ENCODE measurements at places on chromosomes 6 and 20.
A peak's percentile ranks its signal among the peaks of the same experiment; 100 is the strongest.

DNA sequence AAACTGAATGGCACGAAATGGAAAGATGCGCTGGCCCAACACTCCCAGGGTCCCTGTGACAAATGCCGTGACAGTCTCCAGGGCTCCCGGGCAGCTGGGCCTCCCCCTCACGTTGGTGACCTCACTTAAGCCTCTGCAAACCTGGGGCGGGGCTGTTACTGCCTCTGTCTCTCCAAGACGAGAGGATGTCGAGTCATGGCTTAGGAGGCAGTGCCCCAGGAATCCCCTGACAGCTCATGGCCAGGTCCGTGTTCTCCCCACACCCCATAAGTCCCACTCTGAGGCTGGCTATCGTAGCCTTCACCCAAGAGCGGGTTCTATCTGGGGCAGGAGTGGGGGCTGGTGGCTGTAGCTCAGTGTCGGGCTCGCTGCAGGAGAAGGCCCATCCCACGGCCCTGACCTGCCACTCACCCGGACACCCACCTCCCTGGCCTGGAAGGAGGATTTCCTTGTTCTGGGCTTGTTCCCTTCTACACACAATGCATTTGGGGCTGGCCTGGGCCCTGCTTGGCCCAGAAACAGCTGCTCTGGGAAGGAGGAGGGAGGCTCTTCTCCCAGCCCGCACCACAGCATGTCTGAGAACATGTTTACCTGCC, 5.6 kb upstream of the RPS21 start:
- H3K27me3 ChIP-seq = no peaks in the 10 kb centered on the region
- no peak overlapping the region for H3K27ac ChIP-seq
- H3K4me3 ChIP-seq = no peak overlapping the region
- peaks cover 12% of the 10 kb centered on the region for H3K36me3 ChIP-seq
- no peak for ATAC-seq

DNA sequence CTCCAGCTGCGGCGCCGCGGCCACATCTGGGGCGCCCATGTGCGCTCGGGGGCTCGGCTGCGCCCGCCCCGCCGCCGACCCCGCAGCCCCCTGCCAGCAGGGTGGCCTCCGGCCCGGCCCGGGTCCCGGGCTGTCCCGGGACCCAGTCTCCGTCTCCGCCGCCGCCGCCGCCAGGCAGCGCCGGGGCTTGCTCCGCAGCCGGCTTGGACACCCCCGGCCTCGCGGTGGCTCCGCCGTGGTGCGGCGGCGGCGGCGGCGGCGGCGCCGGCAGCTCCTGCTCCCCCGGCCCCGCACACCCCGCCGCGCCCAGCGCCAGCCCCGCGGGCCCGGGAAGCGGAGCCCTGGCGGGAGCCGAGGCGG, 219 bp downstream of the ISM1 start:
- ATAC-seq = peak; percentile 40
- peaks cover 7% of the 10 kb centered on the region for H3K36me3 ChIP-seq
- H3K4me3 ChIP-seq = no peak overlapping the region
- H3K27ac ChIP-seq = no peak overlapping the region
- peaks cover 5% of the 10 kb centered on the region for H3K4me1 ChIP-seq
- H3K27me3 ChIP-seq = peaks cover 28% of the 10 kb centered on the region

- ATAC-seq = no peak
These were observed 31.2 kb downstream of the PLAGL1 start for GRCh38 chr6:143976806-143977349.

DNA sequence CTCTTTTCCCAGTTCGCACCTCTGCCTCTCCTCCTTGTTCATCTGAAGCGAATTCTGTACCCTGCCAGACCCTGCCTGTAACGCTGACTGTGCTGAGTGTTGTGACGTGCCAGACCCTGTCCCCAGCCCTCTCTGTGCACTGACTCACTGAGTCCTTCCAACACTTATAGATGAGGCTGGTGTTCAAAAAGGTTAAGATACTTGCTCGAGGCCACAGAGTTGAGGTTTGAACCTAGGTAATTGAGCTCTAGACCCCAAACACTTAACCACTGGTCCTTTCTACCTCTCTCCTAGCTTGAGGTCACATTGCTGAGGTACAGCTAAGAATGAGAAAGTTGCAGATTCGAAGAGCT, 45.7 kb upstream of the NEDD9 start:
- H3K4me3 ChIP-seq = peak overlapping the region; percentile 82
- no peaks in the 10 kb centered on the region for H3K27me3 ChIP-seq
- H3K4me1 ChIP-seq = peaks cover 43% of the 10 kb centered on the region

DNA sequence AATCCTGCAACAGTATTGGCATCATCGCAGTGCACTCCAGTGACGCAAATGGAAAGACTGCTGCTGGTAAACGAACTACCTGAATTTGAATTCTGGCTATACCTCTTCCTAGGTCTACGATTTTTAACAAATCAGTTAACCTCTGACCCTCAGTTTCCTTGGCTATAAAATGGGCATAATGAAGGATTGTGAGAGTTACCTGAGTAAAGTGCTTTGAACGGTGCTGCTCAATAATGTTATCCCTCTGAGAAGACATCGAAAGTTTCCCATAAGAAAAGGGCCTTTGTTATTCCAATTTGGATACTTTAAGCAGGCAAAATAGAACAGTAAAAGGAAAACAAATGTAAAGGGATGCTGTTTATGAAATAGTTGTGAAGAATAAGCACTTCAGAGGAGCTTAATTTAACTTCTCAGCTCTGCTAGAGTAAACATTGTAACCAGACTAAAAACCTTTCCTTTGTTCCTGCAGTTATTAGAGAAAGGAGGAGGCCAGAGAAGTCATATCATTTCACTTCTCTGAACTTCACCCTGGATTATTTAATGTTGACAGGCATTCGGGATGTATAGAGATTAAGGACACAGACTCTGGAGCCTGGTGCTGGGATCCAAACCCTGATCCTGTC, 5.8 kb downstream of the SGK1 start:
- H3K4me3 ChIP-seq = no peak overlapping the region
- no peak for ATAC-seq
- H3K27ac ChIP-seq = no peak overlapping the region

GRCh38 chr20:42652266-42652665, 537.4 kb downstream of the PTPRT start:
- ATAC-seq = no peak
- no peaks in the 10 kb centered on the region for H3K36me3 ChIP-seq
- no peaks in the 10 kb centered on the region for H3K4me1 ChIP-seq
- H3K27me3 ChIP-seq = no peaks in the 10 kb centered on the region
- no peak overlapping the region for H3K27ac ChIP-seq

- H3K4me1 ChIP-seq = no peaks in the 10 kb centered on the region
- no peaks in the 10 kb centered on the region for H3K27me3 ChIP-seq
- no peak overlapping the region for H3K27ac ChIP-seq
- no peak overlapping the region for H3K4me3 ChIP-seq
- ATAC-seq = no peak
These were observed 28.8 kb upstream of the APMAP start for GRCh38 chr20:25021336-25021735.

- no peaks in the 10 kb centered on the region for H3K4me1 ChIP-seq
- H3K27ac ChIP-seq = no peak overlapping the region
- no peak overlapping the region for H3K4me3 ChIP-seq
- H3K36me3 ChIP-seq = no peaks in the 10 kb centered on the region
- no peaks in the 10 kb centered on the region for H3K27me3 ChIP-seq
These were observed 33.9 kb downstream of the SLC17A4 start for GRCh38 chr6:25788305-25788922.

GRCh38 chr20:17655286-17655651, 26.8 kb downstream of the RRBP1 start:
- ATAC-seq = no peak
- H3K4me3 ChIP-seq = no peak overlapping the region
- H3K27ac ChIP-seq = no peak overlapping the region
- peaks cover 31% of the 10 kb centered on the region for H3K36me3 ChIP-seq

DNA sequence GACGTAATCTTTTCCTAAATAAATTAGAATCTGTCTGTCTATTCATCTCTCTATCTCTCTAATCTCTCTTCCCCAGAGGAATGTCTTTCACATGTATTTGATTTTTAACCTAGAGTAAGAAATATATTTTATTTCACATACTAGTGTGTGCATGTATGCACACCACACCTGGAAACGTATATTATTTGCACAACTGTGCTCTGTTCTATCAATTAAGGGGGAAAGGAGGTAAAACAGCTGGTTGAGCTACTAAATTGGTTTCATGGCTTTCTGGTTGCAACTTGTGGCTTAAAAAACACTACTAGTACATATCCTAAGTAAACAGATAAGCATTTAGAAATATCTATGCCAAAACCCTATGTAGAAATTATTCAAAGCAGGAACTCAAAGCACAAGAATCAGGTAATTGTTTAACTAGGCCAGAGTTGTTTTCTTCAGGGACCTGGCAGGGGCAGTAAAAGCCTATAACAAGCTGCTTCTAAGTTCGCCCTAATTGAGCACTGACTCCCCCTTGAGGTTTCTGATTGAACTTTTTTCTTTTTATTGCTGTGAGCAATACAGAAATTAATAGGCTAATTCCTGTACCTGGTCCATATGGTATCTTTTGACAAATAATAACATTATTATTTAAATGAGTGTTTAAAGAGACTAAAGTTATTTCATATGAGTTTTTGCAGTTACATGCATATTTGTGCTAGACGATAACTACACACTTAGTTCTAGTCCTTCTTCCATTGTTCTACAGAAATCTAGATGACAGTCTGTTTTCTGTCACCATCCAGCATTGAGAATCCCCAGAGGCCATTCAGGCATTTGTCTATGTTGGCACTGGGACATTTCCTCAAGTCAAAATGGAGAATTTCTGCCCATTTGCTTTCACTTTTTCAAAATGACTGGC, 88.6 kb downstream of the MCHR2 start:
- no peaks in the 10 kb centered on the region for H3K36me3 ChIP-seq
- ATAC-seq = no peak
- H3K27ac ChIP-seq = no peak overlapping the region
- H3K4me1 ChIP-seq = no peaks in the 10 kb centered on the region

GRCh38 chr6:155001482-155001881, 6.4 kb downstream of the TIAM2 start:
- ATAC-seq = no peak
- peaks cover 19% of the 10 kb centered on the region for H3K27me3 ChIP-seq
- H3K36me3 ChIP-seq = no peaks in the 10 kb centered on the region
- no peak overlapping the region for H3K27ac ChIP-seq

DNA sequence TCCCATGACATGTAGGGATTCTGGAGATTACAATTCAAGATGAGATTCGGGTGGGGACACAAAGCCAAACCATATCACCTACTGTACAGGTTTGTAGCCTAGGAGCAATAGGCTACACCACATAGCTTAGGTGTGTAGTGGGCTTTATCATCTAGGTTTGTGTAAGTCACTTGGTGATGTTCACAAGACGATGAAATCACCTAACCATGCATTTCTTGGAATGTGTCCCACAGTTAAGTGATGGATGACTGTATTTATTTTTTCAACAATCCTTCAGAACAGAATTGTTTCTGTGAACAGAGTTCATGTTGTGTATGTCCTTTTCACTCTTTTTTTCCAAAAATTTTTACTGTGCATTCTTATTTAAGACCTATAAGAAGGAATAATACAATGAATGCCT, 76.1 kb downstream of the DTD1 start:
- no peak overlapping the region for H3K4me3 ChIP-seq
- peaks cover 5% of the 10 kb centered on the region for H3K36me3 ChIP-seq
- no peaks in the 10 kb centered on the region for H3K27me3 ChIP-seq
- no peak for ATAC-seq

DNA sequence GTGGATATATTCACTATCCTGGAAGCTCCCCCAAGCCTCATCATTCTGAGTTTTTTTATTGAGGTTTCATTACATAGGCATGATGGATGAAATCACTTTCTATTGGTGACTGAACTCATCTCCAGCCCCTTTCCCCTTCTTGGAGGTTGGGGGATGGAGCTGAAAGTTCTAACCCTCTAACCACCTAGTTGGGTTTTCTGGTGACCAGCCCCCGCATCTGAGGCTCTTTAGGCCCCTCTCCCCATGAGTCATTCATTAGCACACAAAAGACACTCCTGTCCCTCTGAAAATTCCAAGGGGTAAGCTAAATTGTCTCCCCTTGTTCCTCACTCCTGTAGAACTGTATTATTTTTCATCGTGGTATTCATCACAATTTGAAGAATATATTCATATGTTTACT, 33.3 kb downstream of the GFRA4 start:
- H3K27me3 ChIP-seq = no peaks in the 10 kb centered on the region
- ATAC-seq = no peak
- H3K4me1 ChIP-seq = no peaks in the 10 kb centered on the region
- H3K27ac ChIP-seq = no peak overlapping the region

- peak; percentile 74 for ATAC-seq
- peaks cover 50% of the 10 kb centered on the region for H3K36me3 ChIP-seq
- H3K27me3 ChIP-seq = no peaks in the 10 kb centered on the region
- peak overlapping the region; percentile 95 for H3K27ac ChIP-seq
- peaks cover 69% of the 10 kb centered on the region for H3K4me1 ChIP-seq
- H3K4me3 ChIP-seq = peak overlapping the region; percentile 71
These were observed 169.4 kb upstream of the TAB2 start for GRCh38 chr6:149147938-149148718.

DNA sequence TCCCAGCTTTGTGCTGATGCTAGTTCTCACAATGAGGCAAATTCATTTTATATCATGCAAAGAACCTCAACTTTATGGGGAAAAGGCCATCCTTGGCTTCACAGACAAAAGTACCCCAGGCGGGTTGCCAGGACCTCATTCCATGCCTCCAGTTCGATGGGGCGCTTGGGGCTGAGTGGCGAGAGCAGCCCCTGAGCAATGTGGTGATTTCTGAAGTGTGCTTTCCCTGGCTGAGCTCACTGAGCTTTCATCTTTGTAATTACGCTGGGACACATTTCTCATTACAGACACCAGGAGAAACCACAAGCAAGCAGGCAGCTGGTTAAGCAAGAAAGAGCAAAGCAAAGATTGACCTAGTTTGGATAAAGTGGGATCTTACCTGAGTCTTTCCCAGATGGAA, 301.5 kb upstream of the CDH4 start:
- H3K4me3 ChIP-seq = no peak overlapping the region
- peaks cover 4% of the 10 kb centered on the region for H3K4me1 ChIP-seq
- H3K36me3 ChIP-seq = no peaks in the 10 kb centered on the region
- no peak overlapping the region for H3K27ac ChIP-seq
- no peak for ATAC-seq
- H3K27me3 ChIP-seq = peaks cover 3% of the 10 kb centered on the region

DNA sequence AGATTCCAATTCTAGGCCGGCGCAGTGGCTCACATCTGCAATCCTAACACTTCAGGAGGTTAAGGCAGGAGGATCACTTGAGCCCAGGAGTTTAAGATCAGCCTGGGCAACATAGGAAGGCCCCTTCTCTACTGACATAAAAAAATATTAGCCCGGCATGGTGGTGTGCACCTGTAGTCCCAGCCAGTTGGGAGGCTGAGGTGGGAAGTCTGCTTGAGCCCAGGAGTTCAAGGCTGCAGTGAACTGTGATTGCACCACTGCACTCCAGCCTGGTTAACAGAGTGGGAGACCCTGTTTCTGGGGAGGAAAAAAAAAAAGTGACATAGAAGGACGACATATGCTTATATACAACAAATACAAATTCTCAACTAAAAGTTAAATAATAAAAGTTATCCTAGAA, 30.9 kb downstream of the B4GALT5 start:
- ATAC-seq = no peak
- H3K27me3 ChIP-seq = no peaks in the 10 kb centered on the region
- no peak overlapping the region for H3K27ac ChIP-seq

GRCh38 chr20:31797364-31797763, 21.8 kb upstream of the MYLK2 start:
- H3K4me3 ChIP-seq = no peak overlapping the region
- H3K27me3 ChIP-seq = no peaks in the 10 kb centered on the region
- H3K4me1 ChIP-seq = no peaks in the 10 kb centered on the region
- ATAC-seq = no peak

- no peaks in the 10 kb centered on the region for H3K4me1 ChIP-seq
- H3K27me3 ChIP-seq = no peaks in the 10 kb centered on the region
These were observed 53.1 kb downstream of the TSPYL4 start for GRCh38 chr6:116200619-116201249.

- H3K4me1 ChIP-seq = no peaks in the 10 kb centered on the region
- ATAC-seq = no peak
- no peaks in the 10 kb centered on the region for H3K36me3 ChIP-seq
- no peak overlapping the region for H3K4me3 ChIP-seq
- peaks cover 14% of the 10 kb centered on the region for H3K27me3 ChIP-seq
These were observed 58.2 kb upstream of the QKI start for GRCh38 chr6:163356324-163356723.
